ENCODE measurements at places on chromosomes 11 and 22.

DNA sequence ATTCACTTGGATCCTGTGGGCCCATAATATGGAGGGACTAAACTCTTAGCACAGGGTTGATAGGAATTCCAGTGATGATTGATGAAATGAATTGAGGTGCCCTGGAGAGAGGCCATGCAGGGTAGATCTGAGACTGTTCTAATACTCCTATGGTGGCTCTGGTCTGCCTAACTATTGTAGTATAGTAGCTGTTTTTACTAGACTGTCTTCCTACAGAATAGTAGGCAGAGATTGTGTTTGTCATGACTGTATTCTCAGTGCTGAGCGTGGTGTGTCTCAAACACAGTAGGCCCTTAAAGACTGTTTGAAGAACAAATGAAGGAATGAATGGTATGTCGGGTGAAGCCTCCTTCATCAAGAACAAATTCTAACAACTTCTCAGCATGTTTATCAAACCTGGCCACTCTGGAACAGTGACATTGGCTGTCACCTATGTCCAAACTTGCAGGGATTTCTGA is 107.0 kb upstream of the SESN3 start:
- DNase-seq: no peak

- DNase-seq: no peak
Observed at GRCh38 chr22:49068861-49069500, 758.7 kb downstream of the BRD1 start.

DNA sequence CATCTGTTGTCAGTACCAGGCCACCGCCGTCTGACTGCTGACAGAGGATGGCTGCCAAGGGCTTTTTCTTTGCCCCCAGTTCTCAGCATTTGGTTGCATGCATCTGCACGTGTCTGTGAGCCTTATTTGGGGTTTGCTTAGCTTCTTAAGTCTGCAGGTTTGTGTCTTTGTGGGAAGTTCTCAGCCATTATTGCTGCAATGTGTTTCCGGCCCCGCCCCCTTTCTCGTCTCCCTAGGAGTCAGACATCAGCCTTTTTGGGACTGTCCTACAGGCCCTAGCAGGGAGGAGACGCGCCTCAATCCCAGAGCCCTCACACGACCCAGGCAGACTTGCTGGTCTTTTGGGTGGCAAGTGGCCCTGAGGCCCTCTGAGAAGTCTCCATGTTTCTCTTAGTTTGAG is 8.0 kb downstream of the MOB2 start:
- no peak for DNase-seq

DNA sequence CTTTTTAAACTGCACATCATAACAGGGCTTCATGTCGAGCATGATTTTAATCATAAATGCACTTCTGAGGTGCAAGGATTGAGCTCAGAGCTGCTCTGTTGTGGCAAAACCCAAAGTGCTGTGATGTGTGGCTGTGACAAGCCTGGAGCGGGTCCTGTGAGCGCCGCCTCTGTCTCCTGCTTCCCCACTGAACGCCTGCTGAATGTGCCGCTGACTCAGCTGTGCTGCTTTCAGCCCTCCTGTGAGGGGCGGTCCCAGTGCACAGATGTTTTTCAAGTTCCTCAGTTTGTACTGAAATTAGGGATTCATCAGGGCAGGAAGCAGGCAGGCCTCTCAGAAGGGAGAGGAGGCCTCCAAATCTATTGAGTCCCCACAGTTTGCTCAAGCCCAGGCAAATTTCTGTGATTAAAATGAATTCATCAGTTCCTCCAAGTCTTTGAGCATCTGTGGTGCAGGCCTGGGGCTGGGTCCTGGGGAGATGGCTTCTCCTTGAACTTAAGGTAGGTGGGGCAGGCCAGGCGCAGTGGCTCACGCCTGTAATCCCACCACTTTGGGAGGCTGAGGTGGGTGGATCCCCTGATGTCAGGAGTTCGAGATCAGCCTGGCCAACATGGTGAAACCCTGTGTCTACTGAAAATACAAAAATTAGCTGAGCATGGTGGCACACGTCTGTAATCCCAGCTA is 3.0 kb upstream of the GTSE1 start:
- no peak for DNase-seq

GRCh38 chr11:80083531-80083951 is 642.7 kb upstream of the TENM4 start:
- no peak for DNase-seq

All from stimulated activated CD4-positive, alpha-beta T cell treated with anti-CD3 and anti-CD28 coated beads, Interleukin-12 subunit alpha, Interleukin-12 subunit beta, amount 100 ng/mL, for 24 hours (primary cell).